Fibroblast of gingiva (primary cell): ENCODE measurements at places on chromosomes 2 and 18.
A peak's percentile ranks its signal among the peaks of the same experiment; 100 is the strongest.

DNA sequence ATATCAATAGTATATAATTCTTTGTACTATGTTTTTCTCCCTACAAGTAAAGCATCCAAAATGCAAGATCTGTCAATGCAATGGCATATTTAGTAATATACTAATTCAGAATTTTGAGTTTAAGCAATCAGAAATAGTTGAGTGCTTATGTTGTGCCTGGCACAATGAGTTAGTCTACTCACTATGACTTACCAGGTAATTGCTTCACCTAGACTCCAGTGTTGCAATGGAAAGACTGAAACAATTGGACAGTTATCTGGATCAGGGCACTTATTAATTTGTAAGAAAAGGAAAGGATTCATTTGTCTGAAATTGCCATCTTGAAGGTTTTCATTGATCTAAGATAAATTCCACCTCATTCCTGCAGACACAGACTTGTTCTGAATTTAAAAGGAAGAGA, 97.6 kb upstream of the TCF4 start:
- no peak for DNase-seq

GRCh38 chr18:9577361-9577760, 37.0 kb downstream of the PPP4R1 start:
- DNase-seq, result no peak

DNA sequence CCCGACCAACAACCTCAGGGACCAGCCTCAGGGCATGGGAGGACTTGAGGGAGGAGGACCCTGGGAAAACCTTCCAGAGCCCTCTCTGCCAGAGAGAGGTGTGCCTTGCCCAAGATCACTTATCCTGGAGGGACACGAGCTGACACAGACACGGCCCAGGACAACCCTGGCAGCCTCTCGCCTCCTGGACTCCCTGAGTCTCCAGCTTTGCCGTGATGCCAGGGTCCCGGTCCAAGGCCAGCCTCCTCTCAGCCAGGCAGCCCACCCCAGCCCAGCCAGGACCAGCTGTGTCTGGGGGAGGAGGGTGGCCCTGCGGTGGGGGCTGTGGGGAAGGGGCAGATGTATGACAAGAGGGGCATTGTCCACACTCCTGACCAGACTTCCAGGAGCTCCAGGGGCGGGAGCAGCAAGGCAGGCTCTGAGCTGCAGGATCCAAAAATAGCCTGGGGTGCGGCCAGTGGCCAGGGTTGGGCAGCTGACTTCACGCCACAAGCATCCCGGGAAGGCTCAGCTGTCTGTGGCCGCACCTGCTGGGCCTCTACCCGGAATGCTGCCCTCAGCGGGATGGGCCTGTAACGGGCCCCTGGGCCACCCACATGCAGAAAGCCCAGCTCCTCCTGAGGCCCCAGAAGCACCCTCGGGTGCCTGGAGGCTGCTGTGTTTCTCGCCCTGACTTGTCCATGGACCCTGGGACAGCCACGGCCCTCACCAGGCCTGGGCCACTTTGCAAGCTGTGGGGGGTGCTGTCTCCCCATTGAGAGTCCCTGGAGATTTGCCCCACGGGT, 65.5 kb upstream of the GPC1 start:
- peak; percentile 80 for DNase-seq

DNA sequence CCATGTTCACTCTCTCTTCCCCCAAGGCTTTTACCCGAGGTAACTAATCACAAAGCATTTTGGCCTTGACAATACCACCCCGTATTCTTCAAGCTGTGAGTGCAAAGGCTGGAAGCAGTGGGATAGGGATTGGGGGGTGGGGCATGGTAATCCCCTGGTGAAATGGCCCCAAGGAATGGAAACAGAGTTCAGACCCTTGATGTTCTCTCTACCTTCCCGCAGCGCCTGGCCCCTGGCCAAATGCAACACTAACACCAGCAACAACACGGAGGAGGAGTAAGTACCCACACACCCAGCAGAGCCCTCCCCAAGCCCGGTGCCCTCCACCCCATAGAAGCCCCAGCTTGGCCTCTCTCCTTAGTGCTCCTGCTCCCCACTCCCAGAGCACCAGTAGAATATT, 36.9 kb downstream of the CNGA3 start:
- no peak for DNase-seq

DNA sequence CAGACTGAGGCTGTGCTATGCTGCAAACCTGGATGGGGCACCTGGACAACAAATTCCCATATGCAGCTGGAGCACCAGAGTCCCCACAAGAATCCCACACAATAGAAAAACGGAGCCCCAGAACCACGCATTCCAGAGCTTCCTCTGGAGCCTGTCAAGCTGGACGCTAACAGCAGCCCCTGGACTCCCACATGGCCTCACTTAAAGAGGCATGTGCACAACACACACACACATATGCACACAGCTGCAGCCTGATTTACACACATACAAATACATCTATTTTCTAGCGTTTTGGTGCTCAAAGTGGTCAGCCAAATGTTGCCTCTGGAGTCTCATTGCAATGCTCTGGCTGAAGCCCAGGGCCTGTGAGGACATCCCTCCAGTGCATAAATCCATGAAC, 632.7 kb upstream of the ID2 start:
- DNase-seq, result no peak

- peak; percentile 74 for DNase-seq
Measured at GRCh38 chr2:204325468-204325867, 219.8 kb upstream of the PARD3B start.

DNA sequence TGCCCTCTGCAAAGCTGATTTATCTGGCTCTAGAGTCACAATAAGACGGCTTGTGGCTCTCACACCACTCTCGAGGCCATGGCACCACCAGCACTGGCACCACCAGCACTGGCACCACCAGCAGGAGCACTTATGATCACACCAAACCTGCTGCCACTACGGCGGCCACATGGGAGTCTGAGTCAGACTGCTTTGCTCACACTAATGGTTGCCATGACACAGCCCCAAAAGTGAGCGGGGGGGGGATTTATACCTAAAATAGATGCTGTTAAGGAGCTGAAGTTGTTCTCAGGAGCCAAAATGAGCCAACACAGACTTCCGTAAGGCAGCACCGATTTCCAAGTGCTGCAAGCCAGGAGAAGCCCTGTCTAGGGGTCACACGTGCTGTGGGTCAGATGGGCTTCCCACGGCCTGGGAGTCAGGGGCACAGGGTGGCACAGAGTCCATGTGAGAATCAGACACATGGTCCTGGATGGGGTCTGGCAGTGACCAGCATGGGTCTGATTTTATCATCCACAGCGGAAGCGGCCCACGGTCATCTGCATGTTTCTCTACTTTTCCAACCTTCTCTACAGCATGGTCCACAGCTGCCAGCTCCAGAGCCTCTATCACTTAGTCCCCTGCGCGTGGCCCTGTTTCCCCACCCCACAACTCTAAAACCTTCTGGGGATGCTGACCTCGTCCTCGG, 16.7 kb downstream of the DNMT3A start:
- DNase-seq, result peak; percentile 26

DNA sequence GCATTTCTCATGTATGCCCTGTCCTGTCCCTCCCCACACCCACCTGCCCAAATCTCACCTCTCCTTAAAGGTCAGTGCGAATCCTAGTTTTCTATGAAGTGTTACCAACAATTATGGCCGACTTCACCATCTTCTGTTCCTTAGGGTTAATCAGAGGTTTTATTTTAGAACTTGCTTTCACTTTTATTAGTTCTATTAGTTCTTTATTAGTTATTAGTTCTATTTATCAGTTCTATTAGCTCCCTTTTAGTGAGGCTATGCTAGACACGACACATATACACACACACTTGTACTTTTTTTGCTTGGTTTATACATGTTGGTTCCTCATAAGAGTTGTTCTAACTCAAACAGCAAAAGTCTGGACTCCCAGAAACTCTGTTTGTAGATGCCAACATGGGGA, 176.8 kb upstream of the MSH6 start:
- no peak for DNase-seq

DNA sequence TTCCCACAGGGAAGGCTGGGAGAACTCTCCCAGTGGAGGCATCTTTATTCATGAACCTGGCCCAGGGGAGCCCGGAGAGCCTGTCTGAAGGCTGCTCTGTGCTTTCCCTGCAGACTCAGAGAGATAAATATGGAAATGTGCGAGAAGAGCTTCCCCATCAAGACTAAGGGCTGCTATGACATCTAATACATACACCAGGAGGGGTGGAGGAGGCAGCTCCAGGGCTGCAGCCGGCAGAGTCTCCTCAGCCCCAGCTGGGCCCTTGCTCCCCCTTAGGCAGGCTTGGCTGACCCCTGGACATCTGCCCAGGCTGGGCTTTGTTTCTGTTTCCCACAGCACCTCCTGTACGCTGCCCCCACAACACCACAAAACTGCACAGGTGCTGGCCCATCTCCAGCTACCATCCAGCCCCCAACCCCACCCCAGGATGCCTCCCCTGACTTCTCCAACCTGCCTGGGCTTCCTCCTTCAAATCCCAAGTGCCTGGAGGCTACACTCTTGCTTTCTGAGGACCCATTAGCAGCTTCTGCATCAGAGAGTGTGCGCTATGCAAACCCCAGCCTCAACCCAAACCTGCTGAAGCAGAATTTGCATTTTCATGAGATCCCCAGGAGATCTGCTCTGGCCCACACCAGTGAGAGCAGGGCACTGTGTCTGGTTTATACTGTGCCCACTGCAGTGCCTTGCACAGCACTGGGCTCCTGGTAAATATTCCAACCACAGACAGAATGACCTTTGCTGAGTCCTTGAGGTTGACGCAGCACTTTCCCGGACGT, 96.8 kb downstream of the VSNL1 start:
- DNase-seq, result no peak

- DNase-seq, result no peak
Measured at GRCh38 chr18:23617412-23618014, 31.2 kb upstream of the NPC1 start.

GRCh38 chr2:140502951-140503630, 1627.7 kb downstream of the LRP1B start:
- peak; percentile 92 for DNase-seq

DNA sequence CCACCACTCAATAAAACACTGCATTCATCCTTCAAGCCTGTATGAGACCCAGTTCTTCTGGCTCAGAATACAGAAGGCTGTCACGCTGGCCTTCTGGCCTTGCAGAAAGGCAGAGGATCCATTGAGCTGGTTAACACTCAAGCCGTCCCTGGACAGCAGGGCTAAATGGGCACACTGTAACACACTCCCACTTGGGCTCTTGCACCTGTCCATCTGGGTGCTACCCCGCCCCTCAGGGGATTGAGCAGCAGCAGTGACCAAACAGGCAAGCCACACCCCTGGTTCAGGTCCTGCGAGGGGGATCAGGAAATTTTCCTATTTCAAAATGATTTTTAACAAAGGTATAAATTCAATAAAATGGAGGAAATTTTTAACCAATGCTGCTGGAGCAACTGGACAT, 936.0 kb downstream of the CNTNAP5 start:
- DNase-seq, result no peak

- DNase-seq, result no peak
Measured at GRCh38 chr2:200843993-200844948, 20.2 kb downstream of the CLK1 start.

DNA sequence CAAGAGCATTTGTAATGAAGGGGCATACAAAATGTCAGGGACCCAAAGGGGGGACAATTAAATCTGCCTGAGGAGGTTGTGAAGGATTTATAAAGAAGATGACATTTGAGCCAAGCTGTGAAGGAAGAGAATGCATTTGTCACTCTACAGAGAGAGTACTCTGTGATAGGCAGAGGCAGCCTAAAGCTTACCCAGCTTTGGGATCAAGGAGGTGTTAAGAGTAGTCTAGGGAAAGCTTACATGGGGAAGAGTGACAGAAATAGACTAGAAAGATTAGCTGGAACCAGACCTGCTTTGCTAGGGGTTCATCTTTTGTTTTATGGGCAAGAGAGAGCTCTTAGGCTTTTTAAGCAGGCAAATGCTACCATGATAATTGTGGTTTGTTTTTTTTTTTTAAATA, 169.1 kb upstream of the CYP26B1 start:
- DNase-seq, result no peak

DNA sequence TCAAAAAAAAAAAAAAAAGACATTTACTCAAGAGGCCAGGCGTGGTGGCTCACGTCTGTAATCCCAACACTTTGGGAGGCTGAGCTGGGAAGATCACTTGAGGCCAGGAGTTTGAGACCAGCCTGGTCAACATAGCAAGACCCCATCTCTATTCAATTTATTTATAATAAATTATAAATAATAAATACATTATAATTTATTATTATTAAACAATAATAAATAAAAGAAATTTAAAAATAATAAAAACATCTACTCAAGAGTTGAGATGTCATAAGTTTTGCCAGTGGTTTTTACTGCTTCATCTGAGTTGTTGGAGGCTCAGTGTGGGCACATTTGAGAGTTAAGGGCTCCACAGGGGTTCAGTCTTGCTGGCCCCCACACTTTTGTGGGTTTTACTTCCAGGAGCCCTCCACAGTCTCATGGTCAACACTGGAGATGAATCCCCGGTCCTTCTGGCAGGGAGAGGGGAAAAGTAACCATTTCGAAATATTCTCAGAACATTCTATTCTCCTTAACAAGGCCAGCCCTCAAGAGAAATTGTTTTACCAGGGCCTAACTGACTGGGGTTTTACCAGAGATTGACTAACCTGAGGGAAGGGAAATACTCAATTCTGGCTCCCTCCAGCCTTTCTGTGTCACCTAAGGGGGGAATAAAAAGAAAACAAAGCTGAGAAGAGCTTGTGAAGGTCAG, 51.6 kb upstream of the NCOA1 start:
- DNase-seq, result peak; percentile 48
